ENCODE measurements at places on chromosomes 4 and X.

GRCh38 chr4:147361726-147362125 is 119.2 kb upstream of the EDNRA start:
- DNase-seq, result no peak

- no peak for DNase-seq
Measured at GRCh38 chr4:113423631-113424030, 337.9 kb downstream of the CAMK2D start.

GRCh38 chr4:186621959-186622553 is 66.7 kb upstream of the MTNR1A start:
- no peak for DNase-seq

DNA sequence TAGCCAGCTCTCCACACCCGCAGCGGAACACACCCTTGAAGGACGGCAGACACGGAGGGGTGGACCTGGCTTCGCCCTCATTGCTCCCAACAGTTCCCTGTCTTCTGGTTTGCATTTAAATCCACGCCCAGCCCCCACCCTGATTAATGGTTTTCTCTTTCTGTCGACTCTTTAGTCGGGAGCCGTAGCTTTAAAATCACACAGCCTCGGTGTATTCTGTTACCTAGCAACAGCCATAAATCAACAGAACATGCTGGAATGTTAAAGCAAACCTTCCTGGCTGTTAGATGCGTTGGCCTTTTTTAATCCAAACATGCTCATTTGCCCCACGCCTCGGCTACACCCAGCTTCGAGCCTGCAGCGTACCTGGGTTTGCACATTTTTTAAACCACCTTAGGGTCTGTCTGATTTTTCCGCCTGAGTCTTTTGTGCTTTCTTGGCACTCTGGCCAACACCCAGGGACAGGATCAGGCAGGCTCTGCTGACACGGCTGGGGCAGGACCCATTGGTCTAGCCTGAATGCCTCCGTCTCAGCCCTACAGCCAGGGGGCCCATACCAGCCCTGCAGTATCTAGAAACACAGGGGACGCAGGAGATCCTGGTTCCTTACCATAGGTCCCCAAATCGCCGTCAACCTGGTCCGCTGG is 21.4 kb upstream of the PPP2R2C start:
- DNase-seq, result no peak

GRCh38 chr4:37561803-37562207 is 124.4 kb downstream of the RELL1 start:
- DNase-seq, result no peak

DNA sequence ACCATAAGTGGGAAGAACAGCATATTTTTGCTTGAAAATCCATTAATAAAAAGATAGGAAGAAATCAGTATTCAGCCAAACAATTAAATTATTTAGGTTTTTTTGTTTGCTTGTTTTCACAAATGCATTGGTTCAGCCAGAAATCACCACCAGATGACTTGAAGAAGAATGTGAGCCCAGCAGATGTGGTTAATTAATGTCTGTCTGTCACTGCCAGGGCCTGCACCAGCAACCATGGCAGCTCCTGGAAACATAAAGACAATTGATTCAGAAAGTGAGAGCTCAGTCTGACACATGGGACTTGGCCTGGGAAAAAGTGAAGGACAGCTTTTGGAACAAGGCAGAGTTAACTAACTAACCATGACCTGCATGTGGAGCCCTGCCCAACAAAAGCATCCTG is 74.0 kb downstream of the MAOB start:
- DNase-seq, result no peak

- DNase-seq, result no peak
Measured at GRCh38 chrX:75038925-75039324, 113.7 kb upstream of the NEXMIF start.

GRCh38 chr4:143380629-143381028 is 44.0 kb downstream of the GAB1 start:
- no peak for DNase-seq

DNA sequence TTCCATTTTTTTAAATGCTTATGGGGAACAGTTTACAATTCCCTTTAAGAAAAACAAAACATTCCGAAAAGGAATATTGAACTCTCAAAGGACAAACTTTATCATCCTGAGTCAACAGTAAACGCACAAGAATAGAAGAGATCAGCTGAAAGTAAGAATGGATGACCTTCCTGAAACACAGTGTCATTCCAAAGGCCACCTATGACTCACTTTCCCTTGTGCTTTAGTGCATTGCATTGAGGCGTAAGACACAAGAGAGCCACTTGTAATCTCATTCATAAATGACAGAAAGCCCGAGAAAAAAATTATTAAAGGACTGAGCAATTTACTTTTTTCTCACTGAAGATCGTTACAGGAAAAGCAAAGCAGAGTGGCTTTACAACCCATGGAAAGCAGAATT is 1062.4 kb upstream of the DIAPH2 start:
- no peak for DNase-seq

DNA sequence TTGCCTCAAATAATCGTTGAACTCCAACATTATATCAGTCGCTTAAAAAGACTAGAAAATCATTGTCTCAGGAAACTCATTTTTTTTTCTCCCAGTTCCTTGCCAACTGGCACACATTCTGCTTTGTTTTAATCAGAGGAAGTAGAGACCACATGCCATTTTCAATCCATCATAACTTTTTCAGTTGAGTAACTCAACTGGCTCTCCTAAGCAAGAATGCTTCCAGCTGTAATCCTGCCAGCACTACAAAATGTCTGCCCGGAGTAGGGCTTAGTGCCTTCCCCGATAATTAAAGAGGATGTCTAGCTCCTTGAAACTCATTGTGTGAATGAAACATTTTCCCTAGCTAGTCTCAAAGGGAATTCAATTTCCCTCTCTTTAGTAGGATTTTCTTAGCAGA is 33.0 kb downstream of the FREM3 start:
- DNase-seq, result no peak

DNA sequence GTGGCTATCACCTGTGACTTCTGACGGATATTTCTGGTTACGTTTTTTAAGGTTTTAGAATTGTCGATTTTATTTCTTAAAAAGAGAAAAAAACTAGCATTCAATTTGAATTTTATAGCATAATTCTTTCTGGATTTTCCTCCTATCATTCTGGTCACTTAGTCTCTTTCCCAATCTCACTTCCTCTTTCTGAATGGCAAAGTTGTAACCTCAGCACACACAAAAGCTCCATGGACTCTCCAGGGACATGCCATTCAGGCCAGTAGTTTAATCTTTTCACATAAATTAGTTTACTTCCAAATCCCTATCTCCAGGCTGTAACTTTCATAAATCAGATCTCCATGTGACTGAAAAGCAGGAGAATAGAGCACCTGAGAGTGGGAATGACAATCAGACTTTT is 110.7 kb downstream of the ARAP2 start:
- DNase-seq, result no peak

- DNase-seq, result no peak
Measured at GRCh38 chr4:113978105-113978504, 1.3 kb downstream of the ARSJ start.

GRCh38 chrX:115563633-115564162 is 2.7 kb downstream of the PLS3 start:
- no peak for DNase-seq

- DNase-seq, result no peak
Measured at GRCh38 chr4:184448141-184448540, 26.2 kb downstream of the IRF2 start.

- no peak for DNase-seq
Measured at GRCh38 chr4:10565166-10565780, 108.0 kb upstream of the ZNF518B start.

DNA sequence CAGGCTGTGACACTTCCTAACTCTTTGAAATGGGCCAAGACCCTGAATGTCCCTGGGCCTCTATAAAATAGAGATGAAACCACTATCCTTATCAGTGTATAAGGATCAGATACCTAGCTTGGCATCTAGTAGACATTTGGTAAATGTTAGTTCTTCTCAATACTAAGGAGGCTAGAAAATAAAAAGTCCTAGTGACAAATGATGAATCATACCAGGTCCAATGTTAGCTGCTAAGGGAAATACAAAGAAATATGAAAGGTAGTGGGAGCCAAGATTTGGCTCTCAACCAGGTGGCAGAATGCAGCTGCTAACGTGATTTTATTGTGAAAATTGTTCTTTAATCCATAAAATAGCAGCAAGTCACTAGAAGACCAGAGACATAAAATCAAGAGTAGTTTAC is 19.8 kb upstream of the PPARGC1A start:
- no peak for DNase-seq

GRCh38 chr4:98261405-98262291 is 464 bp downstream of the RAP1GDS1 start:
- DNase-seq, result peak; percentile 67

- DNase-seq, result no peak
Measured at GRCh38 chr4:78568640-78569305, 17.2 kb downstream of the ANXA3 start.

- DNase-seq, result no peak
Measured at GRCh38 chrX:23435575-23435974, 100.9 kb downstream of the PTCHD1 start.

- DNase-seq, result no peak
Measured at GRCh38 chrX:17559728-17560379, 177.4 kb upstream of the SCML1 start.

DNA sequence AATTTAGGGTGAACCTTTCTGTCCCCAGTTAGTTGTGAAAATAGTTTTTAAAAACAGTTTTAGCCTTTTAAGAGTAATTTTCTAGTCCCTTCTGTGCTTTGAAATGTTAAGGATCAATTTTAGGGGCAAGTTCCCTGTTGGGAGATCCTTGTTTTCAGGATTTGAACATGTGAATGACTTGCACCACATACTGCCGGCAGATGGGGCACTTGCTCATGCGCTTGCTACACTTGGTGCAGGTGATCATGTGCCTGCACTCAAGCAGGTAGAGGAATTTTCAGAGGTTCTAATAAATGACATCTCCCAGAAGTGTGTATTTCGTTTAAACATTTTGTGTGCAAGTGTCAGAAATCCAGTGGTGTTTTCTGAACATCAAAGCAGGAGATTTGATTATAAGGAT is 195.9 kb downstream of the CHM start:
- DNase-seq, result peak; percentile 16

DNA sequence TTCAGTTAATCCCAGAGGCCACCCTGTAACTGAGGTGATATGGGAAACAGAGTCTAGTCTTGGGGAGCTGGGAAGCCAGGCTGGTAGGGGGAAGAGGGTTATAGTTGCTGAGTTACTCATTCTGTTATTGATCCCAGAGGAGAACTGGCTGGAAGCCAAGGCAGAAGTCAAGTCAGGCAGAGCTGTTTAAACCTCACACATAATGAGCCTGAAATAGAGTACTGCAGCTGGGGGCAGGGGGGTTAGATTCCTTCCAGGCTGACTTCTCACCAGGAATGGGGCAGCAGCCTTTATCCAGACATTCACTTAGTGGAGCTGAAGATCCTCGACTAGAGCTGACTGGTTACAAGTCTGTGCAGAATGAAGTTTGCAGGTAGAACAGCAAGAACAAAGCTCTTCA is 144.9 kb downstream of the C4orf33 start:
- no peak for DNase-seq

Measured in head of caudate nucleus (tissue), 42 donors.